ENCODE measurements at places on chromosomes 7 and 10. TPM values are rescaled to one million over a fixed set of nuclear protein-coding genes. Genes with fewer than 3 reads are reported as not detected.

EGR2 gene
- total RNA-seq = 0.28 TPM

IL6 gene
- 7.2 TPM for total RNA-seq

AKR1C8 gene
- not detected for total RNA-seq

SUN3 gene
- not detected for total RNA-seq

HABP2 gene
- 0.07 TPM for total RNA-seq

CYP3A7 gene
- not detected for total RNA-seq

RNF133 gene
- not detected for total RNA-seq

PTEN gene
- total RNA-seq = 41.3 TPM

CRYGN gene
- total RNA-seq = not detected

ADCY1 gene
- 2.2 TPM for total RNA-seq

ZKSCAN5 gene
- 9.0 TPM for total RNA-seq

TACC2 gene
- total RNA-seq = 86.1 TPM

OR2A12 gene
- total RNA-seq = not detected

NEUROD6 gene
- not detected for total RNA-seq

SEC61A2 gene
- 12.6 TPM for total RNA-seq

PAPOLB gene
- not detected for total RNA-seq

RSPH10B2 gene
- not detected for total RNA-seq

SPDYE6 gene
- total RNA-seq = not detected

TEX36 gene
- total RNA-seq = not detected

BRAF gene
- 6.4 TPM for total RNA-seq

GPR141 gene
- not detected for total RNA-seq

VGF gene
- total RNA-seq = 22.7 TPM

Data from A549 treated with CpdA at 1 μM for 4 hours (cell line).